SHP77 treated with DMSO at 0.1 percent for 48 hours (cell line): ENCODE measurements at places on chromosomes 6 and 20.

DNA sequence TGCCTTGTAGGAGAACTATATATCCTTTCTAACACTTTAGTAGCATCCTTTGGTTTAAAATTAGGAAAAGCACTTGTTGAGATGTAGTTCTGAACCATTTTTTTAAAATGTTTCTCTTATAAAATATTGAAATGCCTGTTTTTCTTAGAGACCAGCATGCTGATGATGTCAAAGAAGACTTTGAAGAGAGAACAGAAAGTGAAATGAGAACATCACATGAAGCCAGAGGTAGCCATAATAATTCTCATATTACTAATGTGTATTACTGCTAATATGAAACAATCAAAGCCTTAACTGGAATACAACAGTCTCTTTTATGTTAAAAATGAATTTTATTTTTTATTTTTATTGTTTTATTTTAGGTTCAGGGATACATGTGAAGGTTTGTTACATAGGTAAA lies 102.0 kb downstream of the SAMD3 start:
- no peak for DNase-seq

DNA sequence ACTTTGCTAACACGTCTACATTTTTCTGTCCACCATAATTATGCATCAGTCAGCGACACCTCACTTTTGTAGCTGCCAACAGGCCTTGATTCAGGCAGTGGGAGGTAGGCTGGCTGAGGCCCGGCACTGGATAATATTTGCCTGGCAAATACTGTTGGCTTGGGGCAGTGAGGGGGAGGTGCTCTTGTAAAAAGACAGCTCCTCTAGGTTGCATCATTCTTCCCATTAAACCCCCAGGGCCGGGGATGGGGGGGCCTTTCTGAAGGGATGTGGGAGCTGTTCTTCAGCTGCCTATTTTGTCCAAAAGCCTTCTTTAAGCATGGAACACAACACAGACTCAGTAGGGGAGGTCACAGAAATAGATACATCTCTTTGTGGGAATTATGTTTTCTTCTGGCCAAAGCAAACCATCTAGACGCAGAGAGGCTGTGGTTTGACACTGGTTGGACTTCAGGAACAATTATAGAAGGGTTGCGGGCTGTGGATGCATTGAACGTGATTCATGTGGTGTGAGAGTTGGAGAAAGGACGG lies 338.3 kb upstream of the NT5E start:
- DNase-seq, result peak; percentile 18

DNA sequence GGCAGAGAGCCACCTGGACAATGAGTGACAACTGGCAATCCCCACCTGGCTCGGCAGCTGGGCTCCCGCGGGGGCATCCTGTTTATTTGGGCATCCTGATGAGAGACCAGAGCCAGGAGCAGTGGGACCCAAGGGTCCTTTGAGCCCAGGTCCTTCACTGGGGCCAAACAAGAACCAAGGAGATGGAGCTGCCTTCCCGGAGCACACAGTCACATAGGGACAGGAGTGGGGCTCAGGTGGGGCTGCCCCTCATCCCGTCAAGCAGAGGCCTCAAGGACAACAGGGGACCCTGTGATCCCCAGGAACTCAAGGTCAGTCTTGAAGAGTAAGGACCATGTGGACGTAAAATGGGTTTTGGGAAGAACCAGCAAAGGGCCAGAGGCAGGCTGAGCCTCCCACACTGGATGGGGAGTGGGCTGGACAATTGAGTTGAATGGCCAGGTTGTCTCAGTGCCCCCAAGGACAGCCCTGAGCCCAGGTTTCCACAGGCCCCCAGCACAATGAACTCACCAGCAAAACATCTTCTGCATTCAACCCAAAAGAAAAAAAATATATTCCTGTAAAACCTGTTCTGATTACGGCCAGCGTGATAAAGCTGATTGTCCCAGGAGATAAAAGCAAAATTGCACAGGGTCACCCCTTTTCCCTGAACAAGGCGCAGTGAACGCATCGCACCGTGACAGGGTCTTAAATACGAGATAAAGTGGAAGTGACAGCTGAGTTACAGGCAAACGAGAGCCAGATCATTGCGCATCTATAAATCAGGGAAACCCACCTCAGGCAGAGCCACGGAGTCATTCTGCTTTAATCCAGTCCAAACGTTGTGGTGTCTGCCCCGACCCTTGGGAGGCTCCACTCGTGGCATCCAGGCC lies 86.2 kb downstream of the ANKRD60 start:
- DNase-seq, result no peak

DNA sequence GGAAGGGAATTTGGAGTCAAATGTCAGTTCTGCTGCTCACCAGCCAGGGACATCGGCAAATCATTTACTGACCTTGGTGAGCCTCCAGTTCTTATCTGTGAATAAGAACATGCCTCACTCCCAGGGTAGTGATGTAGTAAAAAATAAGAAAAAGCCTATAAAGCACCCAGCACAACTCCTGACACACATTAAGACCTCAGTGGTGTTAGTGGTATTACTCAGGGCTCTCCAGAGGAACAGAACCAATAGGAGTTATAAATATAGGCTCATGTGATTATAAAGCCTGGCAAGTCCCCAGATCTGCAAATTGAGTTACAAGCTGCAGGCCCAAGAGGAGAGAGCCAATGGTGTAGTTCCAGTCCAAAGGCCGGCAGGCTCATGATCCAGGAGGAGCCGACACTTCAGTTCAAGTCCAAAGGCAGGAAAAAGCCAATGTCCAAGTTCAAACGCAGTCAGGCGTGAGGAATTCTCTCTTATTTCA lies 71.3 kb upstream of the EYA2 start:
- DNase-seq, result no peak

GRCh38 chr6:142251930-142252445 lies 49.8 kb upstream of the ADGRG6 start:
- no peak for DNase-seq

GRCh38 chr6:155580904-155581303 lies 125.3 kb upstream of the NOX3 start:
- no peak for DNase-seq
